A673 (cell line): ENCODE measurements at places on chromosomes 11 and 22.

GRCh38 chr11:19328586-19329311 is 88.0 kb upstream of the E2F8 start:
- DNase-seq: no peak

- DNase-seq: peak; percentile 15
These were observed 56.5 kb downstream of the MIAT start for GRCh38 chr22:26713823-26714449.

- no peak for DNase-seq
These were observed 238.9 kb downstream of the BRD1 start for GRCh38 chr22:49588739-49589138.

DNA sequence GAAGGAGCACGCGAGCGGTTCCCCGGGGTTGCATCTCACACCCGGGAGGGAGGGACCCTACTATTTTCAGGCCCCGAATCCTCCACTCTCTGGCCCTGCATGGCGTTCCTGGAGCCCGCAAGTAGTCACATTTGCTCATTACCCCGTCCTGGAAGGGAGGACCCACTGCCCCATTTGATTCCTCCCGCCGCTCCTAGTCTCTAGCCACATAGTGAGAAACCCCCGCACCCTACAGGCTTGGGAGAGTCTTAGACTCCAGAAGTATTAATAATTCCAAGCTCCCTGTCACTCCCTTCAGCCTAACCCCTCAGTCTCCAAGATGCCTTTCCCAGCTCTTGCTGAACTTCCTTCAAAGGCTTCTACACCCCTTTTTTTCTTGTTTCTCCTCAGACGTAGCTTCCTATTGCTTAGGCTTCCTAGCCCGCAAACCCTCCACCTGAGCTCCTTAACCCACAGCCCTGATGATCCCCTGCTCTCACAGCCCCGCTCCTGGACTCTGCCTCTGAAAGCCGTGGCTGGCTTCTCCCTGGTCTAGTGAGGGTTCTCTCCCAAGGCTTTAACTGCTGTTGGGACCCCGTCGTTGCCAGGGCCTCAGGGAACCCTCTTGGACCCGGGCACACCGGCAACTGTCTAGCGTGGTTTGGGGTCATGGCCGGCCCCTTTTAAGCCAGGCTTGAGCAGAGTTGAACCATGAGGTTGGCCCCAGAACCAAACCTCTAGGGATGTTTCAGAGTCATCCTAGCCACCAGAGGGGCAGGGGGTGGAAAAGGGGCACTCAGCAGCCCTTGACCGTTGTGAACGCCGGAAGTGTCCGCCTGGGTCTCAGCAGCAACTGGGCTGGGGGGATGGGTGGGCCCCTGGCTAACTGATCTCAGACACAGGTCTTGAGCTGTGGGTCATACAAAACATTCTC is 862 bp downstream of the GGA1 start:
- peak; percentile 55 for DNase-seq

DNA sequence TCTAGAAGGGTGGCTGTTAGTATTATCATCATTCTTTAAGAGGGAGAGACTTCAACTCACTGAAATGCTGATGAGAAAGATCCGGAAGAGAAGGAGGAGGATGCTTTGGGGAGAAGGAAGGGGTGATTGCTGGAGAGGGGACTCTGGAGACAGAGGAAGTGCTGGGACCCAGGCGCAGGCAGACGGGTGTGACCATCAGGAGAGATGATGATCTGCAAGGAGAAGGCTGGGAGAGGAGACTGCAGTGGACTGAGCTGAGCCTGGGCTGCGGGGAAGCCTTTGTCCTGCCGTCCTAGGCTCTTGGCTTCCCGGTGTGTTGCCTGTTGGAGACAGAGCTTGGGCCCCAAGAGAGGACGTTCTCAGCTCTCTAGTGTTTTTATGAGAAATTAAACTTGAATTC is 22.6 kb downstream of the RASD2 start:
- DNase-seq: no peak

GRCh38 chr22:29901354-29901753 is 18.4 kb downstream of the MTMR3 start:
- no peak for DNase-seq

GRCh38 chr11:124761301-124762104 is 587 bp downstream of the ESAM start:
- DNase-seq: no peak

GRCh38 chr11:73784080-73784634 is 3.5 kb upstream of the MRPL48 start:
- DNase-seq: peak; percentile 34

DNA sequence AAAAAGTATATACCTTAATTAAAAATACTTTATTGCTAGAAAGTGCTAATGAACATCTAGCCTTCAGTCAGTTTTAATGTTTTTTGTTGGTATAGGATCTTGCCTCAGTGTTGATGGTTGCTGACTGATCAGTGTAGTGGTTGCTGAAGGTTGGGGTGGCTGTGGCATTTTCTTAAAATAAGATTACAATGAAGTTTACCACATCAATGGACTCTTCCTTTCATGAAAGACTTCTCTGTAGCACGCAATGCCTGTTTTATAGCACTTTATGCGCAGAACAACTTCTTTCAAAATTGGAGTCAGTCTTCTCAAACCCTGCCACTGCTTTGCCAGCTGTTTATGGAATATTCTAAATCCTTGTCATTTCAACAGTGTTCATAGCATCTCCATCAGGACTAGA is 50.6 kb downstream of the LDLRAD3 start:
- no peak for DNase-seq

- DNase-seq: no peak
These were observed 6.6 kb downstream of the ZBTB16 start for GRCh38 chr11:114066046-114066648.

DNA sequence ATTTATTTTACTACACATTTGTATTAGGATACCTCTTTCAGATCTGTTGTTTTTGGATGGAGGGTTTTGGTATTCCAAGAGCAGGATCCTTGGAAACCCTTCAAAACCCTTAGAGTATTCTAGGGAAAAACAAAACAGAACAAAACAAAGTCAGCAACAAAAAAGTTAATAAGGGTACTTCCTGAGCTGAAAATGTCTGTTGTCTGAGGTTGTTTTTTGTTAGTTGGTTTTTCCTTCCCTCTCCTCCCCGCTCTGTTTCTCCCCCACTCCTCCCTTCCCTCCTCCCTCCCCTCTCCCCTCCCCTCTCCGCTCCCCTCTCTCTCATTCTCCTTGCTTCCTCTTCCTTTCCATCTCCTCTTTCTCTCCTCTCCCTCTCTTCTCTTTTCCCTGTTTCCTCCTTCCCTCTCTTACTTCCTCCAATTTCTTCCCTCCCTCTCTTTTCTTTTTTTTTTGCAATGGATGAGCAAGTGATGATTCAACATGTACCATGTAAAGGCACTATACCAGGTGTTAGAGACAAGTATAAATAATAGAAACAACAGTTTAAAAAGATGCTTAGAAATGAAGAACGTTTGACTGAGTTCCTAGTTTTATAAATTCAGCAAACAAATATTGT is 160.6 kb downstream of the TMEM135 start:
- DNase-seq: peak; percentile 38

- DNase-seq: no peak
These were observed 5.1 kb upstream of the CLPB start for GRCh38 chr11:72439455-72439854.
